ENCODE measurements at places on chromosomes 1 and 21.

DNA sequence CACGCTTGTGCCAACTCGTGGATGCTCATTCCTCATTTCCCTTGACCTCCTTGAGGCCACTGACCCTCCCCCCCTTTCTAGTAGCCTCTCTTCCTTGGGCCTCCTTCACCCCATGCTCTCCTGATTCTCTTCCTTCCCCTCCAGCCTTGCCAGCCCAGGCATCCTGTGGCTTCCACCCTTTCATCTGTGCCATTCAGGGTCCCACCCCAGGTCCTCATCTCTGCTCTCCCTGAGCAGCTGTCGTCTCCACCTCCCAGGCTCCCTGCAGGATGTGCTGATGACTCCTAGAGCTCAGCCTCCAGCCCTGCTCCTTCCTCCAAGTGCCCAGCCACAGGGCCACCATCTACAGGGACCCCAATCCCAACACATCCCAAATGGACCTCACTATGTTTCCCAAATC is 197.4 kb downstream of the GRIK3 start:
- H3K4me3 ChIP-seq: no peak overlapping the region
- no peak for DNase-seq
- no peak overlapping the region for H3K27ac ChIP-seq

DNA sequence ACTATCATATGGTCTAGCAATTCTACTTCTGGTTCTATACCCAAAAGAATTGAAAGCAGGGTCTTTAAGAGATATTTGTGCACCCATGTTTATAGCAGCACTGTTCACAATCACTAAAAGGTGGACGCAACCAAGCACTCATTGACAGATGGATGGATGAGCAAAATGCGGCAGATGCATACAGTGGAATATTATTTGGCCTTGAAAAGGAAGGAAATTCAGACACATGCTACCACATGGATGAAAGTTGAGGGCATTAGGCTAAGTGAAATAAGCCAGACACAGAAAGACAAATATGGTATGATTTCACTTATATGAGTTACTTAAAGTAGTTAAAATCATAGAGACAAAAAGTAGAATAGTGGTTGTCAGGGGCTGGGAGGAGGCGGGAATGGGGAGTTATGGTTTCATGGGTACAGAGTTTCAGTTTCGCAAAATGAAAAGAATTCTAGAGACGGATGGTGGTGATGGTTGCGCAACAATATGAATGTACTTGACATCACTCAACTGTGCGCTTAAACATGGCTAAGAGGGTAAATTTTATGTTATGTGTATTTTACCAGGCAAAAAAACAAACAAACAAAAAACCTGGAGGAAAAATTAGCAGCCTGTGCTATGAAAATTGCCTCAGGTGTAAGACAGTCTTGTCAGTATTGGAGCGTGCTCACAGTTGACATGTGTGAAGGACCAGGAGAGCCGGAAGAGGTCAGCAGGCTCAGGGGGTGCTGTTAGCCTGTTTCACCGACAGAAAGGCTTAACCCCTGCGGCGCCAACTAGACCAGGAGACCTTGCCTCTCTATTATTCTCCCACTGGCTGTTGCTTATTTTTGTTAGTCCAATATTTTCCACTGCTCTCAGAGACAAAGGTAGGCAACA is 26.5 kb downstream of the CD247 start:
- peaks cover 6% of the 10 kb centered on the region for H3K4me1 ChIP-seq
- H3K27me3 ChIP-seq: no peaks in the 10 kb centered on the region
- H3K27ac ChIP-seq: no peak overlapping the region
- H3K4me3 ChIP-seq: no peak overlapping the region
- H3K36me3 ChIP-seq: no peaks in the 10 kb centered on the region

DNA sequence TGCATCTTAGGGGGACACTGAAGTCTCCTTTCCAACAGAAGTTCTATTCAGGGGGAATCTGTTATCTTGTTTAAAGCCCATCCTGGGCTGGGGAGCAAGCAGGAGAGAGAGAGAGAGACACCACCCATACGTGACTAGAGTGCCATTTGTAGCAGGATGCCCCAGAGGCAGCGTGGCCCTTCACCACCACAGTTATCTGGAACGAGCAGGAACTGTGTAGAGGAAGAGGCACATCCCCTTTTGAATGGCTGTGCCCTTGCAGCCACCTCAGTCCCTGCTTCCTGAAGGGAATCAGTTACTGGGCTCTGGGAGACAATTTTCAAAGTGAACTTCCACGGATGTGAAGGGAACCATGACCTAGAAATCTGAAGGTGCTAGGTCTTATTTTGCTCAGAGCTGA is 19.4 kb upstream of the LAMTOR5 start:
- DNase-seq: no peak
- peaks cover 8% of the 10 kb centered on the region for H3K4me1 ChIP-seq
- H3K4me3 ChIP-seq: no peak overlapping the region
- no peak overlapping the region for H3K27ac ChIP-seq
- no peaks in the 10 kb centered on the region for H3K36me3 ChIP-seq

DNA sequence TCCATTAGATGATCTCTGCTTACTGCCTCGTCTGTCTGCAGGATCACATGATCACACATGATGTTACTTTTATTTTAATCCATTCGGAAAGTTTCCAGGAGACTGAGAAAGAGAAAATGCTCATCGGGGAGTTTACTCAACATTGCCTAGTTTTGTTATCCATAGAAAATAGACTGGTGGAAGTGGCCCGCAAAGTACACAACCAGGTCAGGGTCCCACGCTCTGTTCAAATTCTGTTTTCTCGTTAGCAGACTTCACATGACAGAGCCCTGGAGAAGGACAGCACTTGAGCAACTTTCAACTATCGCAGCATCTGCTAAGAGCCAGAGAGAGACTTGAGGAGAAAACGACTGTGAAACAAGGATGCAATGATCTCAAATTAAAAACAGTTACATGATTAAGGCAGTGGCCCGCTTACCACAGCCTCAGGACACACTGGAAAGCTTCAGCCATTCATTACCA is 44.2 kb downstream of the ADAMTS1 start:
- H3K27me3 ChIP-seq: no peaks in the 10 kb centered on the region
- DNase-seq: no peak
- no peak overlapping the region for H3K4me3 ChIP-seq
- H3K36me3 ChIP-seq: no peaks in the 10 kb centered on the region
- peak overlapping the region; percentile 3 for H3K27ac ChIP-seq

- no peaks in the 10 kb centered on the region for H3K36me3 ChIP-seq
- DNase-seq: no peak
- H3K27ac ChIP-seq: no peak overlapping the region
- no peaks in the 10 kb centered on the region for H3K4me1 ChIP-seq
Observed at GRCh38 chr1:199954699-199955098, 72.8 kb upstream of the NR5A2 start.

Data from upper lobe of left lung (tissue), 6 donors.